ENCODE measurements at places on chromosomes 7 and 10.
A peak's percentile ranks its signal among the peaks of the same experiment; 100 is the strongest.

GRCh38 chr7:8133188-8133848 is 128.6 kb downstream of the ICA1 start:
- no peak for DNase-seq

- no peak for DNase-seq
These were observed 51.0 kb downstream of the VWA2 start for GRCh38 chr10:114290038-114290437.

GRCh38 chr10:26479766-26480492 is 41.8 kb downstream of the APBB1IP start:
- DNase-seq: no peak

GRCh38 chr10:2921956-2922680 is 145.2 kb upstream of the PFKP start:
- DNase-seq: no peak

- DNase-seq: no peak
These were observed 674.8 kb upstream of the C7orf33 start for GRCh38 chr7:147915781-147916180.

DNA sequence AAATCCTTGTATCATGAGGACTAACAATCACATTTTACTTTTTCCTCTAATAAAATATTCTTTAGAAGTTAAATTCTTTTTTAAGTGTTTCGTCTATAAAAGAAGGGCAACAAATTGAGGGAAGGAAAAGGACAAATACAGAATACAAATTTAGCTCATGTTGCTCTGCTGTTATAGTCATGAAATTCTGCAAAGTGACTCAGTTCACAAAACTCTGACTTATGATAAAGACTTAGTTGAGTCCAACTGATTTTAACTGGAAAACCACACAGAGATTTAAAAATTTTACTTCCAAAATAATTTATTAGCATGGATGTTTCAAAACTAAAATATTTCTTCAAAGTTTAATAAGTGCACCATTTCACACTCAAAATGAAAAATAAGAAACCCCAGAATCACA is 75.0 kb upstream of the GPR22 start:
- no peak for DNase-seq

- no peak for DNase-seq
These were observed 683.4 kb downstream of the SDK1 start for GRCh38 chr7:3984456-3984855.

- DNase-seq: no peak
These were observed 5.8 kb downstream of the ZNF365 start for GRCh38 chr10:62380016-62380415.

GRCh38 chr7:111736552-111736874 is 174.2 kb upstream of the IMMP2L start:
- no peak for DNase-seq

- DNase-seq: no peak
These were observed 17.8 kb upstream of the HKDC1 start for GRCh38 chr10:69202332-69202731.

GRCh38 chr7:105084581-105084980 is 70.6 kb downstream of the KMT2E start:
- DNase-seq: no peak

DNA sequence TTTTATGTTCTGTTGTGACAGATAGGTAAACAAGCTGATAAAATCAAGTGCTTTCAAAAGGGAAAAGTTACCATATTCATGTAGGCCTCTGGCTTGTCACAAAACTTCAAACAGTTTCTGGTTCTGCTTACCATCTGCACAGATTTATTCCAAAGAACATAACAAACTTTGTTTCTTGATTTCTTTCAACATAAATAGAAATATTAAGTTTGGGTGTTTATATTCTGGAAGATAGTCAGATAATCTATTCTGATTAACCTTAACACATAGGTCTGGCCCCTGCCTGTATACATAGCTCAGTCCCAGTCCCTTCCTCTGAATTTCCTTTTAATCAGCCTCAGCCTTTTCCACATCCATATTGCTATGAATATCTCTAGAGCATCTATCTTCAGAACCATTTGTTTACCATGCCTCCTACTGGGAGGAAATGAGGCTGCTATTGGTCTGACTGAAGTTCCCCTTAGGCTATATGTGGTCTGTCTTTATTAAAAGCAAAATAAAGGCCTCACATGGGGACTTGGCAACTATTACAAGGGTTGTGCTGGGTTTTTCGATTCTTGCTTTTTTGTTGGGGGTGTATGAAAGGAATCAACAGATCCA is 319.0 kb downstream of the HPSE2 start:
- DNase-seq: no peak

GRCh38 chr7:104152468-104152867 is 55.3 kb downstream of the ORC5 start:
- DNase-seq: no peak

- DNase-seq: no peak
These were observed 204.6 kb downstream of the GRID1 start for GRCh38 chr10:86162036-86162435.

- no peak for DNase-seq
These were observed 523.3 kb downstream of the KCNMA1 start for GRCh38 chr10:77114181-77114821.

DNA sequence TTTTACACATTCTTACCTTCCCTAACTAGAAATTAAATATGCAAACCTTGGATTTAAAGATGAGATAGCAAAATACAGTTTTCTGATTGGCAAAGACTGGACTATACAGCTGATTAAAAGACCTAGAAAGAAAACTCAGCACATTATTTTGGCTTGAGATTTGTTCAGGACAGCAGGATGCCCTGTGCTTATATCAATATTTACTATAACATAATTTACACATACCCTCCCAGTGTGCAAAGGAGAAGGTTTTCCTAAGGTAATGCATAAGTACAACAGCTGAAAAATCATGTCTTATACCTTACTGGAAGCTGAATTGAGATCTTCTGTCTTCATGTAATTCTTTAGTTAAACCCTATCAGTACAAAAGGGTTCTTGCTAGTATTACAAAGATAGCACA is 458.6 kb downstream of the PARD3 start:
- no peak for DNase-seq

DNA sequence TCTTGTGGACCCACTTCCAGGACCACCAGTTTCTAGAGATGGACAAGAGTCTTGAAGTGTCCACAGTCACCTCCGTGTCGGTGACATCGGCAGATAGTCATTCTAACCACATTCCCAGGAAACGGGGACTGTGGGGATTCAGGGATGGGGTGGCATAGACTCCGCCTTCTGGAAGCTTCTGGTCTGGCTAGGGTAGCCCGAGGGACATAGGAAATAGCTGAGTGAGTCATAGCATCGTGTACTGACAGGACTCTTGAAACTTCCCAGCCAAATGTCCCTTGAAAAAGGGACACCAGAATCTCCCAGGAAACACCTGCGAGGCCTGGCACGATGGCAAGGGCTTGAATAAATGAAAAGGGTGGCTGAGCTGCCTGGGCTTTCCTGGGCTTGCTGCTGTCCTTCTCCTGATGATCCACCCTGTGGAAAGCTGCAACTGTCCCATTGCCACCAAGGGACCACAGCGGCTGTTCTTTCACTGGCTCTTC is 84.1 kb upstream of the LRRC4 start:
- DNase-seq: no peak

GRCh38 chr10:122073508-122073907 is 84.5 kb downstream of the TACC2 start:
- DNase-seq: no peak

- no peak for DNase-seq
These were observed 38.7 kb downstream of the CALML3 start for GRCh38 chr10:5563321-5563961.

- DNase-seq: no peak
These were observed 14.8 kb upstream of the GSAP start for GRCh38 chr7:77430927-77431326.

GRCh38 chr10:95423164-95424005 is 132.6 kb upstream of the PDLIM1 start:
- DNase-seq: no peak

DNA sequence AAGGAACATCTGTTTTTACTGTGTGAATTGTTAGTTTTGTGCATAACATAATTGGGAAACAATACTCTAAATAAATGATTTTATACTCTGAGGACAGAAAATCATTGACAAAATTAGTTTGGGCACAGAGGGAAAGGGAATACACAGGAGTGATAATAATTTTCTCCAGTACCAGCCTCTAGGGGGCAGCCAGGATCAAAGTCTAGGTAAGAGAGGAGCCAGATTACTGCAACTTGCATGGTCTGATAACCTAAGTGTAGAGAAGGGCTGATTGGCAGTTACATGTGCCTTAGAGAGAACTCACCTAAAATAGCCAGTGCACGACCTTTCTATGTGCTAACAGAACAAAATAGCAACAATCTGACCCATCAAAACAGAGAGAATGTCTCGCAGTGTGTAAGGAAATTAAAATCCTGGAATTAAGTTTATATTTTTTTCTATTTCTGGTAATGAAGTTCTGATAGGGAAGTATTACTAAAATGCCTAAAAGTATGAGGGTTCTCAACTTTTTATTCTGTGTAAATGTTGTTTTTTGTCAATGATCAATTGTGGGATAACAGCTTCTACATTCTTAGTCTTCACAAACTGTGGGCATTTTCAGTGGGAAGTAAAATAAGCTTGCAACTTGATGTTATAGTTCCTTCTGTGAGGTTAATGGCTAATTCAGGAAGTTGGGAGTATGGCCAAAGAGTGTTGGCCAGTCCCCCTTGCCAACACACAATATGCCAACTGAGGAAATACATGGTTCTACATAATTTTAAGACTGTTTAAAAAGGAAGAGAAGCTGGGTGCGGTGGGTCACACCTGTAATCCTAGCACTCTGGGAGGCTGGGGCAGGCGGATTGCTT is 66.4 kb downstream of the EXOC6 start:
- DNase-seq: no peak

- DNase-seq: no peak
These were observed 69.4 kb downstream of the C1GALT1 start for GRCh38 chr7:7251742-7252141.

DNA sequence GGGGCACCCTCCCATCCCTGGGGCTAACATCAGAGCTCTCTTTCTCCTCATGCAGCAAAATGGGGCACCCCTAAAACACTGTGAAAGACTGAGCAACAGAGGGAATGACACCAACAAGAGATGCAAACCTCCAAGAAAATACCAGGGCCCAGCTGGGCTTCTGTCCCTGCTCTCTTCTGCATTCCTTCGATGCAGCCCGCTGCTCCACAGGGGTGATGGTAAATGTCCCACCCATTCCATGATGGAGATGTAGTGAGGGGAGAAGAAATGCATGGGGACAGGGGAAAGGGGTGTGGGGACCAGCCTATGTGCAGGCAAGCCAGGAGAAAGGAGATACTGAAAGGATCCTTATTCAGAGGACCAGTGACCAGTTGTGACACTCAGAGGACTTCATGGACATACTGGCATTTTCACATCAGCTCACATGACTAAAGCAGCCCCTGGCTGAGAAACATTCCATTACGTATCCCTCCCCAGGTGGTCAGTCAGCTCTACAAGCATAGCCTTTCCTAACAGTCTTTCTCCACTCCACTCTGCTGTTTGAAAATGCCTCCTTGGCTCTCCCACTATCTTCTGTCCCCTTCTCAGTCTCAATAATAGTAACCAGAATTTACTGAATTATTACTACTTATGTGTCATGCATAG is 13.3 kb downstream of the SORBS1 start:
- no peak for DNase-seq

GRCh38 chr10:69890065-69890847 is 88.5 kb downstream of the COL13A1 start:
- DNase-seq: no peak

- no peak for DNase-seq
These were observed 29.2 kb upstream of the CACUL1 start for GRCh38 chr10:118783776-118784545.

GRCh38 chr7:23600236-23600635 is 3.1 kb downstream of the CCDC126 start:
- DNase-seq: no peak

DNA sequence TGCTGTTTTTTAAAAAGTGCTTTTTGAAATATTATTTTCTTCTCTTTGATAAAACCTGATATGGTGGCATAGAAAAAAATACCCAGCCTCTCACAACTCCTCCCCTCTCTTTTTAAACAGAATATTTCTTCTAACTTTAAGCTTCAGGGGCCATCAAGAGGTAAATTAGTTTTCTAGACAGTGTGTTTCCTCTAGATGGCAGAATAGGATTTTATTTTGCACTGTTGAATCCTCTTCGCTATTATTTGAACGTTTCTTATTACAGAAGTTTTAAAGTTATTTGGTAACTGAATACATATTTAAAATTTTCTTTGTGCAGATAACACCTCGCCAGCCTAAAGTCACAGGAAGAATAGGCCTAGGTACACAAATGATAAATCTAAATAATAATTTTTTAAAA is 30.3 kb downstream of the ARL5B start:
- DNase-seq: peak; percentile 0
